ENCODE measurements at places on chromosomes 2 and 18.

DNA sequence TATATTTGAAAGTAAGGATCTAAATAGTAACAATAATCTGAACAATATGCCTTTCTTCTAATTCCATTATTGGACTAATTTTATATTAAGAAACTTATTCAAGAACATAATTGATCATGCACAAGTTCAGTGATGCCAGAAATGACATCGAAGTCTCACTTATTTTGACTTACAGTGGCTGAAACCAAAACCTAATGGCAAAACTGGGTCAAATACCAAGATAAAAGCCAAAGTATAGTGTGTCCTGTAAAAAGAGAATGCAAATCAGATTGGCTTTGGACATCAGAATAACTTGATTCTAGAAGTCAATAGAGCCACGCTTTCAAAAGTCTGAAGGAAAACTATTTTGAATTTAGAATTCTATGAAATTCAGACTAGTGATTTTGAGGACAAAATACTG is 137.2 kb downstream of the FTCDNL1 start:
- DNase-seq = no peak

DNA sequence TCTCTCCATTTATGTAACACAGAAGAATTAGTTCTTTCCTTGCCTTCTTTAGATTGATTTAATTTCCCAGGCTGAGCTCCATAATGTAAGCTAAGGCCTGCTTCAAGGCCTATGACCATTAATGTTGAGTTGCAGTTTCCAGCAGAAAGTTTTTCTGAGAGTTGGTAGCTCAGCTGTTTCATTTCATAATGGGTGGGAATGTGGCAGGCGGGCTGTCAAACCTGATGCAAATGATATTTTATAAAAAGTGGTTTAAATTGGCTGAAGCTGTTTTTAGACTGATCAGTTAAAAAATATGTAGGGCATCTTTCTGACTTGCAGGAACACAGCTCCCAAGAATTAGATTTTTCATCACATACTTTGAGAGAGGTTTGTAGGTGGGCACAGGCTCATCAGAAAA is 40.4 kb upstream of the FSHR start:
- no peak for DNase-seq

GRCh38 chr2:215080545-215080944 is 57.9 kb downstream of the ABCA12 start:
- DNase-seq = no peak

- no peak for DNase-seq
Observed at GRCh38 chr18:12053289-12053688, 40.4 kb upstream of the ANKRD62 start.

DNA sequence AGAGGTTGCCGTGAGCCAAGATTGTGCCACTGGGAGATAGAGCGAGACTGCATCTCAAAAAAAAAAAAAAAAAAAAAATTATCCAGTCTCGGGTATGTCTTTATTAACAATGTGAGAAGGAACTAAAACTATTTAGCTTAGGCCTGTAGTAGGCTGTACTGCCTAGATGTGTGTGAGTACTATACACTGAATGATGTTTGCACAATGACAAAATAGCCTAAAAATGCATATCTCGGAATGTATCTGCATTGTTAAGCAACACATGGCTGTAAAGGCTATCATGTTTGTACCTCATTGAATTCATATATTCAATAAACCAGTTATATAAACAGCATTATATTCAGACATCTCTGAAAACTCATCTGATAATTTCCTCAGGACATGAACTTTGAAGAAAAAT is 191.2 kb upstream of the SESTD1 start:
- peak; percentile 29 for DNase-seq

DNA sequence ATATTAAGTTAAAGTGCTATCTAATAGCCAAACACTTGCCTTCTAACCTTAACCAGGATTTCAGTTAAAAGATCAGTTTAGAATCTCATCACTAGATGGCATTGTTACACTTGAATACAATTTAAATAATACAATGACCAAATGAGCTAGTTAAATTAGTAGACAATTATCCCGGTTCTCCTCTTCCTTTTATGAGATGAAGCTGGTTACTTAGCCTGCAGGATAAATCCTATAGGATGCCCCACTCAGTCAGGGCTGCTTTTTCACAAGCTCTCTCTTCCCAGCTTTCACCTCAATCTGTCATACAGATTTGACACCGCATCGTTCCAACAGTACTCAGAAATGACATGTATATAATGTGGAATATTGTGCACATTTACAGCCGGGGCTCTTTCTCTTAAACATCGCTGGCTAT is 678.8 kb downstream of the KCNJ3 start:
- peak; percentile 28 for DNase-seq
